ENCODE measurements at places on chromosomes 4 and X. TPM values are rescaled to one million over a fixed set of nuclear protein-coding genes. Genes with fewer than 3 reads are reported as not detected.
A peak's percentile ranks its signal among the peaks of the same experiment; 100 is the strongest.

GJB1 gene
- polyA plus RNA-seq, result not detected

SERPINA7 gene
- not detected for polyA plus RNA-seq

ZCCHC12 gene
- polyA plus RNA-seq, result not detected

CRMP1 gene
- polyA plus RNA-seq, result 1.7 TPM

TCEAL6 gene
- polyA plus RNA-seq, result not detected

H2BW2 gene
- not detected for polyA plus RNA-seq

FAM193A gene
- 2.8 TPM for polyA plus RNA-seq

CXCL8 gene
- polyA plus RNA-seq, result 0.21 TPM

AMER1 gene
- polyA plus RNA-seq, result 0.04 TPM

BST1 gene
- 0.46 TPM for polyA plus RNA-seq

SHISA3 gene
- not detected for polyA plus RNA-seq

AFF2 gene
- 0.30 TPM for polyA plus RNA-seq

DNA sequence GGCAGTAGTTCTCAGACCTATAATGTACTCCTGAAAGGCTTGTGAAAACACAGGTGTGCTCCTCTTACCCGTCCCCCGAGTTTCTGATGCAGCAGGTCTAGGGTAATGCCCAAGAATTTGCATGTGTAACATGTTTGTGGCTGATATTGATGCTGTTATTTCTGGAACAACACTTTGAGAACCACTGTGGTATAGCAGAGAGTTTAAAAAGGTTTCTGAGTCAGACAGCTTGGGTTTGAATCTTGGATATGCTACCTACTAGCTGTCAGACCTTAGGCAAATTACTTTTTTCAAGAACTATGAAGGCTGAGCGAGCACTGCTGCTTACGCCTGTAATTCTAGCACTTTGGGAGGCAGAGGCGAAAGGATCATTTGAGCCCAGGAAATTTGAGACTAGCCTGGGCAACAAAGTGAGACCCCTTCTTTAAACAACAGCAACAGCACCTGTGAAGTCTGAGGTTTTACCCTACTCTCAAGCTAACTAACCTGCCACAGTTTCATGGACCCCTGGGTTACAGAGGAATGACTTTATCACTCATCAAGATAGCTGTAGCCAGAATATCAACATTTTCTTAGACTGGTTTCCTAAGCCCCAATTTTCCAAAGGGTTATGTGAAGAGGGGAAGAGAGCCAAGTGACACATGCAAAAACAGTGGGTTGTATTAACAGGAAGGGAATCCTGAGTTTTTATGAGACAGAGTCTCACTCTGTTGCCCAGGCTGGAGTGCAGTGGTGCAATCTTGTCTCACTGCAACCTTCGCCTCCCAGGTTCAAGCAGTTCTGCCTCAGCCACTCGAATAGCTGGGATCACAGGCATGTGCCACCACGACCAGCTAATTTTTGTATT, 5.1 kb downstream of the AFF1 start:
- peak overlapping the region; percentile 96 for H3K27ac ChIP-seq
- DNase-seq, result peak; percentile 73
- H3K4me1 ChIP-seq, result peaks cover 55% of the 10 kb centered on the region
- H3K27me3 ChIP-seq, result no peaks in the 10 kb centered on the region

DNA sequence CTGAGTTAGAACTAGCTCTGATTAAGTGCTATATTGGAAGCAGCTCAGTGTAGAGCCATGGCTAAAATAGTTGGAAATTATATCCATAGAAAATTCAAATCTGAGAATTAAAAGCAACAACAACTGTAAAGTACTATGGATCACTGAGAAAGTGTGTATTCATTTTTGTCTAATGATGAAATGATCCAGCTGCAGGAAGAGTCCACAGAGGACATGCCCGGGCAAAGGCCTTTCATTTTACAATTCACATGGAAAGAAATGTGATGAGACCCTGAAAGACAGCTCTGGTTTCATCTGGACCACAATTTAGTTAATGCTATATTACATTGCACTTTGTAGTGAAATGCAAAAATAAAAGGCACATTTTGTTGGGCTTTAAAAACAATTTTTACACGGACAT, 196.8 kb upstream of the FAT1 start:
- no peaks in the 10 kb centered on the region for H3K36me3 ChIP-seq
- H3K4me1 ChIP-seq, result no peaks in the 10 kb centered on the region
- DNase-seq, result no peak
- H3K27ac ChIP-seq, result no peak overlapping the region
- H3K27me3 ChIP-seq, result no peaks in the 10 kb centered on the region

- no peak overlapping the region for H3K4me3 ChIP-seq
- no peaks in the 10 kb centered on the region for H3K27me3 ChIP-seq
- H3K36me3 ChIP-seq, result no peaks in the 10 kb centered on the region
- H3K27ac ChIP-seq, result no peak overlapping the region
Measured at GRCh38 chrX:15204130-15204751, 65.6 kb downstream of the ASB9 start.

DNA sequence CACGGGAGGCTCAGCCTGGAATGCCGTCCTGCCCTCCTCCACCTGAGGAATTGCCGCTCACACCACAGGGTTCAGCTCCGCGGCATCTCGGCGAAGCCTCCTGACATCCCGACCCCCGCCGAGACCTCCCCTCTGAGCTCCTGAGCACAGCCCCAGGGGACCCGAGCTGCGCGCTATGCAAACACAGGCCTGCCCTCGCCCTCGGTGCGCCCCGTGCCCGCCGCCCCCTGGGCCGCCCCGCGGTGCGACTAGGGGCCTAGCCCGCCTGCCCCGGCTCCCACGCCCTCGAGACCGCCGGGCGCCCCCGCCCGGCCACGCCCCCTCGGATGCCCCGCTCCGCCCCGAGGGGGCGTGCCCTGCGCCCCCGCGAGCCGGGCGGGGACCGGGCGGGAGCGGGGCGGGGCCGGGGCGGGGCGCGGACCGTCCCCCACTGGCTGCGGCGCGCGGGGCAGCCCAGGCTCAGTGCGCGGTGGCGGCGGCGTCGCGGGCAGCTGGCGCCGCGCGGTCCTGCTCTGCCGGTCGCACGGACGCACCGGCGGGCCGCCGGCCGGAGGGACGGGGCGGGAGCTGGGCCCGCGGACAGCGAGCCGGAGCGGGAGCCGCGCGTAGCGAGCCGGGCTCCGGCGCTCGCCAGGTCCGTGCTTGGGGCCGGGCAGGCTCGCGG, at the start of gene FGFR3:
Gene FGFR3, plus strand, starts transcription at position 462 of the 664 bp plus-strand sequence. CDS start 642 bp downstream, outside the sequence.
- H3K27me3 ChIP-seq, result peaks cover 33% of the 10 kb centered on the region
- H3K4me3 ChIP-seq, result peak within 1 kb of the TSS; percentile 35
- peak; percentile 37 for DNase-seq
- H3K36me3 ChIP-seq, result no peaks in the 10 kb centered on the region
- H3K27ac ChIP-seq, result peak within 1 kb of the TSS; percentile 47
- H3K4me1 ChIP-seq, result no peaks in the 10 kb centered on the region

GRCh38 chr4:478373-478772, 20.6 kb downstream of the ZNF721 start:
- peak overlapping the region; percentile 5 for H3K4me3 ChIP-seq
- no peak for DNase-seq
- H3K36me3 ChIP-seq, result peaks cover 25% of the 10 kb centered on the region
- H3K4me1 ChIP-seq, result peaks cover 14% of the 10 kb centered on the region
- H3K27ac ChIP-seq, result no peak overlapping the region

DNA sequence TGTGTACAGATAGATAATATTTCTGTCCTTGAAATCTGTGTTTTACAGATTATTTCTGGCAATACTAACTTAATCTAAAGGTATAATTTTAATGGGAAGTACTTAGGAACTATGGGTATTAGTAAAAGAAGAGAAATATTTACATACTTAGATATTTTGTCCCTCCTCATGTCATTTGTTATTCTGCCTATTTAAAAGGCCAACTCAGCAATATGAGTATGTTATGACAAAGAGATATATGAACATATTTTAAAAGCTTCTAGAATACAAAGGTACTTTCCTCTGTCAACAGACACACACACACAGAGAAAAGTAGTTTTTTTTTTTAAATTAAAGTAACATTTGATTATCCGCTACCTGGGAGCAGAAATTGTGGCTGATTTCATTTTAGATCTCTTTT, 7.9 kb downstream of the SLC7A11 start:
- H3K4me1 ChIP-seq, result no peaks in the 10 kb centered on the region
- no peak for DNase-seq
- H3K27ac ChIP-seq, result no peak overlapping the region
- no peaks in the 10 kb centered on the region for H3K36me3 ChIP-seq
- H3K27me3 ChIP-seq, result no peaks in the 10 kb centered on the region
- H3K4me3 ChIP-seq, result no peak overlapping the region

- no peaks in the 10 kb centered on the region for H3K27me3 ChIP-seq
- no peak overlapping the region for H3K4me3 ChIP-seq
- no peaks in the 10 kb centered on the region for H3K36me3 ChIP-seq
- DNase-seq, result peak; percentile 28
Measured at GRCh38 chr4:70505151-70505748, 13.1 kb upstream of the AMTN start.

GRCh38 chr4:176575141-176575730, 217.5 kb downstream of the VEGFC start:
- no peak for DNase-seq
- H3K36me3 ChIP-seq, result no peaks in the 10 kb centered on the region
- H3K4me1 ChIP-seq, result no peaks in the 10 kb centered on the region
- no peak overlapping the region for H3K4me3 ChIP-seq

GRCh38 chrX:53163436-53163835, 61.6 kb downstream of the KDM5C start:
- no peak overlapping the region for H3K27ac ChIP-seq
- no peak overlapping the region for H3K4me3 ChIP-seq
- H3K36me3 ChIP-seq, result peaks cover 23% of the 10 kb centered on the region
- DNase-seq, result no peak

DNA sequence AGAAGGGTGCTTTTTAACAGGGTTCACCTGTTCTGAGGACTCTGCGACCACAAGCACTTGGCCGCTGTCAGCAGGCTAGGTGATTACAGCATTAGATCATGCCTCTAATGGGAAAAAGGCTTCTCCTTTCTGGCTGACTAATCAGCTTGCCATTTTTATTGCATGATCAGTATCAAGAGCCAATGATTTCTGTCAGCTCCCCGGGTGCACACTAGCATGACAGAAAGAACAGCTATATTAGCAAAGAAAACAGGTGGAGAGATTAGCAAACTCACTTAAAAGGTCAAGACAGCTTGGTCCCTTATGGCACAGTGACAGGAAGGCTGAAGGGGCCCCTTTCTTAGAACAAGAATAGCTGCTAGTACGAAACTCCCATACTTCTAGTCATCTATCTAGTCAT, 170.0 kb downstream of the SMIM20 start:
- peak overlapping the region; percentile 25 for H3K27ac ChIP-seq
- H3K4me3 ChIP-seq, result no peak overlapping the region
- no peaks in the 10 kb centered on the region for H3K36me3 ChIP-seq
- H3K4me1 ChIP-seq, result peaks cover 13% of the 10 kb centered on the region
- H3K27me3 ChIP-seq, result peaks cover 33% of the 10 kb centered on the region

- H3K4me1 ChIP-seq, result no peaks in the 10 kb centered on the region
- H3K4me3 ChIP-seq, result no peak overlapping the region
- no peaks in the 10 kb centered on the region for H3K36me3 ChIP-seq
Measured at GRCh38 chr4:86840858-86841257, 8.3 kb downstream of the SLC10A6 start.

- H3K4me1 ChIP-seq, result no peaks in the 10 kb centered on the region
- no peak overlapping the region for H3K4me3 ChIP-seq
- no peak for DNase-seq
- no peaks in the 10 kb centered on the region for H3K36me3 ChIP-seq
Measured at GRCh38 chr4:117375101-117375500, 289.7 kb upstream of the TRAM1L1 start.

- no peak for DNase-seq
- H3K36me3 ChIP-seq, result no peaks in the 10 kb centered on the region
- peaks cover 15% of the 10 kb centered on the region for H3K27me3 ChIP-seq
- H3K4me1 ChIP-seq, result no peaks in the 10 kb centered on the region
Measured at GRCh38 chrX:17550011-17550410, 175.0 kb downstream of the NHS start.

GRCh38 chr4:79065262-79065661, 126.0 kb upstream of the PAQR3 start:
- peaks cover 8% of the 10 kb centered on the region for H3K27me3 ChIP-seq
- H3K36me3 ChIP-seq, result no peaks in the 10 kb centered on the region
- H3K27ac ChIP-seq, result no peak overlapping the region
- no peak for DNase-seq
- H3K4me3 ChIP-seq, result no peak overlapping the region
- H3K4me1 ChIP-seq, result no peaks in the 10 kb centered on the region

- H3K36me3 ChIP-seq, result no peaks in the 10 kb centered on the region
- H3K4me3 ChIP-seq, result no peak overlapping the region
- no peak overlapping the region for H3K27ac ChIP-seq
Measured at GRCh38 chr4:83810428-83810827, 274.5 kb downstream of the GPAT3 start.

- no peaks in the 10 kb centered on the region for H3K4me1 ChIP-seq
- no peak overlapping the region for H3K4me3 ChIP-seq
- H3K36me3 ChIP-seq, result no peaks in the 10 kb centered on the region
- H3K27me3 ChIP-seq, result peaks cover 19% of the 10 kb centered on the region
- no peak for DNase-seq
Measured at GRCh38 chr4:118270492-118270891, 82.3 kb downstream of the PRSS12 start.

GRCh38 chrX:112997991-112998390, 157.4 kb upstream of the AMOT start:
- H3K36me3 ChIP-seq, result no peaks in the 10 kb centered on the region
- no peak for DNase-seq
- no peaks in the 10 kb centered on the region for H3K4me1 ChIP-seq
- H3K27ac ChIP-seq, result no peak overlapping the region
- H3K4me3 ChIP-seq, result no peak overlapping the region

DNA sequence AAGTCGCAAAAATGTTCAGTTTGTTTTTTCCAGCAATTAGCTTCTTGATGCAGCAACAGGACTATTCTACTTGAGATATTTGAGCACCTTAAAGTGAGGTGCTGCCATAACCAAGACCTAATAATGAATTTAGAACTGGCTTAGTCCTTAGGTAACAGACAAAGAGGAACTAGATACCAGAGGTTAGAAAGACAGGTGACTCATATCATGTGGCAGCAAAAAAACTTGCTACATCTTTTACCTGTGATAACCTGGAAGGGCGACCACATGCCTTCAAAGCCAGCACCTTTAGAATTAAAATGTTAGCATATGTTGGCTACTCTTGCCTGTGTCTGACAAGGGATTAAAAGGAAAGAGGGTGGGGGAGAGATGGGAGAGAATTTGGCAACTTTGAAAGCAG, 90.4 kb downstream of the ARHGAP6 start:
- H3K36me3 ChIP-seq, result no peaks in the 10 kb centered on the region
- no peak overlapping the region for H3K27ac ChIP-seq
- no peak overlapping the region for H3K4me3 ChIP-seq
- H3K4me1 ChIP-seq, result no peaks in the 10 kb centered on the region
- no peak for DNase-seq

DNA sequence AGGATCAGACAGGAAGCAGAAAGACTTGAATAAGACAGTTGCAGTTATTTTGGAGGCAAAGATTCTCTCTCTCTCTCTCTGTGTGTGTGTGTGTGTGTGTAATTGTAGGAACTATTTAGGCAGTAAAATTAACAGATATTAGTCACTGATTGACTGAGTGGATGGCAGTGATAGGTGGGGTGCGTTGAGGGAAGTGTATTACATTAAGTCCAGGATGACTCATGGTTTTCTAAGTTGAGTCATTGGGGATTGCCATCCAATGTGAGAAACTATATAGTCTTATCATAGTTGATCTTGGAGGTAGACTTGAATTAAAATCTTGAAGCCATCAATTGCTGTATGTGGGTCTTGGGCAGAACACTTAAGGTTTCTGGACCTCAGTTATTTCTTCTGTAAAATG, 75.4 kb downstream of the AR start:
- no peak for DNase-seq
- no peaks in the 10 kb centered on the region for H3K27me3 ChIP-seq
- H3K36me3 ChIP-seq, result no peaks in the 10 kb centered on the region
- no peaks in the 10 kb centered on the region for H3K4me1 ChIP-seq
- H3K4me3 ChIP-seq, result no peak overlapping the region
- H3K27ac ChIP-seq, result no peak overlapping the region

GRCh38 chr4:151458148-151458547, 49.2 kb downstream of the FHIP1A start:
- H3K27me3 ChIP-seq, result peaks cover 10% of the 10 kb centered on the region
- no peaks in the 10 kb centered on the region for H3K36me3 ChIP-seq
- H3K4me1 ChIP-seq, result no peaks in the 10 kb centered on the region
- no peak overlapping the region for H3K4me3 ChIP-seq
- H3K27ac ChIP-seq, result no peak overlapping the region
